ENCODE measurements at places on chromosomes 4 and X. TPM values are rescaled to one million over a fixed set of nuclear protein-coding genes. Genes with fewer than 3 reads are reported as not detected.

- H3K4me1 ChIP-seq, result peaks cover 3% of the 10 kb centered on the region
- no peak overlapping the region for H3K27ac ChIP-seq
- DNase-seq, result no peak
- H3K4me3 ChIP-seq, result no peak overlapping the region
- H3K36me3 ChIP-seq, result no peaks in the 10 kb centered on the region
These were observed 33.3 kb downstream of the BBS12 start for GRCh38 chr4:122765692-122766352.

DNA sequence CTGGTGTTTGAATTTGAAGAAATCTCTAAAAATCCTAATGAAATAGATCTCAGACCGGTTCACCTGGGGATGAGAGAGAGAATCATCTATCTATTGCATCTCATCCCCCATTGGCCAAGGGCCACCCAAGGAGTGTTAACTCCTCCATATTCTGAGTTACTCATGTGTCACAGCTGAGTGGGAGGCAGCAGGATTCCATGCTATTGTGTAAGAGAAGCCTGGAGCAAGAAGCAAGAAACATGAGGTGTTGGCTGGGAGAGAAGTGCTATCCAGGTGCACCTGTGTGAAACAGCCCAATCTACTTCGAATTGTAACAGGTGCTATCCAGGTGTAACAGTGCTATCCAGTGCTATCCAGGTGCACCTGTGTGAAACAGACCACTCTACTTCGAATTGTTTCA lies 150.3 kb upstream of the MAOA start:
- no peaks in the 10 kb centered on the region for H3K36me3 ChIP-seq
- no peaks in the 10 kb centered on the region for H3K27me3 ChIP-seq

- DNase-seq, result no peak
- H3K27me3 ChIP-seq, result no peaks in the 10 kb centered on the region
- no peak overlapping the region for H3K27ac ChIP-seq
These were observed 671.6 kb downstream of the FAT4 start for GRCh38 chr4:125986307-125986706.

DNA sequence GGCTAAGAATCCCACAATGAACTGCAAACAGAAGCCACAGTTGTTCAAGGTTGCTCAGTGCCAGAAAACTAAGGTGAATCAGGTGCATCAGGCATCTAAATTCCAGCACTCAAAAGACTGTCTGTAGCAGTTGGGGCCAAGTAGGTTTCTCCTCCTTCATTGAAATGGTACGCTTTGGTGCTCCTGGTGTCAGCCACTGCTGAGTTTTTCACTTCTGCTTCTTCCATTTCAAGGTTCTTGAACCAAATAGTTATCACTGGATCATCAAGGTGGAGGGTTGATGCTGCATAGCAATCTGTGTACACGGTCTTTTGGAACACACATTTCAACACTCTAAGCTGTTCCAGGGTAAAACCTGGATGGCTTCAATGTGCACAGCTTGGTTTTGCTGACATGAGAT lies 74.4 kb downstream of the TMA16 start:
- H3K4me3 ChIP-seq, result no peak overlapping the region
- H3K27ac ChIP-seq, result no peak overlapping the region
- H3K4me1 ChIP-seq, result no peaks in the 10 kb centered on the region
- H3K36me3 ChIP-seq, result no peaks in the 10 kb centered on the region

DNA sequence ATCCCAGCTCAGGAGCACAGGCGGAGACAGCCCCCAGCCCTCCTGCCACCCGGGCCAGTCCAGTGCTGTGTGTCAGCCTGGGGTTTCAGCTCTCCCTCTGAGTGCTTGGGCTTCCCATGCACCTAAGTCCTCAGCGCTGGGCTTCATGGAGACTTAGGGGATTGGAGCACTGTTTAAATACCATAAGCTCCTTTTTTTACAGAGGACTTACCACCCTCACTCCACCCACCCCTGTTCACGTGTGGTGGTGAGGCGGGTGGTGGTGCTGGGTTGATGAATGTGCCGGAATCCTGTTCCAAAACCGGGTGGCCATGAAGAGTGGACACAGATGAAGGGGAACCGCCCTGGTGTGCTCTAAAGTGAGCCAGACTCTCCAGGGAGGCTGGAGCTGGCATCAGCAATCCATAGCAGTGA lies 66.9 kb downstream of the PSAPL1 start:
- H3K27me3 ChIP-seq, result peaks cover 26% of the 10 kb centered on the region
- no peak for DNase-seq
- no peaks in the 10 kb centered on the region for H3K36me3 ChIP-seq
- no peak overlapping the region for H3K4me3 ChIP-seq

The PRDM8 gene
- total RNA-seq, result 1.4 TPM

GRCh38 chrX:14235004-14235403 lies 205.3 kb upstream of the GEMIN8 start:
- no peaks in the 10 kb centered on the region for H3K27me3 ChIP-seq
- DNase-seq, result peak; percentile 3
- H3K4me3 ChIP-seq, result no peak overlapping the region

The TEX11 gene
- total RNA-seq, result 0.10 TPM

GRCh38 chr4:56149591-56149990 lies 200.8 kb downstream of the CEP135 start:
- H3K36me3 ChIP-seq, result no peaks in the 10 kb centered on the region
- H3K4me3 ChIP-seq, result no peak overlapping the region
- H3K27me3 ChIP-seq, result no peaks in the 10 kb centered on the region
- H3K27ac ChIP-seq, result no peak overlapping the region
- DNase-seq, result no peak

GRCh38 chrX:25976683-25977310 lies 161.3 kb upstream of the MAGEB18 start:
- H3K36me3 ChIP-seq, result no peaks in the 10 kb centered on the region
- no peaks in the 10 kb centered on the region for H3K27me3 ChIP-seq
- no peak for DNase-seq
- no peak overlapping the region for H3K27ac ChIP-seq
- no peaks in the 10 kb centered on the region for H3K4me1 ChIP-seq

GRCh38 chr4:68654946-68655721 lies 15.3 kb downstream of the UGT2B15 start:
- no peak overlapping the region for H3K27ac ChIP-seq
- no peaks in the 10 kb centered on the region for H3K4me1 ChIP-seq
- H3K36me3 ChIP-seq, result no peaks in the 10 kb centered on the region
- no peak overlapping the region for H3K4me3 ChIP-seq
